Stimulated activated CD4-positive, alpha-beta T cell treated with anti-CD3 and anti-CD28 coated beads, Interleukin-15, amount 100 ng/mL, for 1 hour (primary cell): ENCODE measurements at places on chromosomes 6 and 20.

DNA sequence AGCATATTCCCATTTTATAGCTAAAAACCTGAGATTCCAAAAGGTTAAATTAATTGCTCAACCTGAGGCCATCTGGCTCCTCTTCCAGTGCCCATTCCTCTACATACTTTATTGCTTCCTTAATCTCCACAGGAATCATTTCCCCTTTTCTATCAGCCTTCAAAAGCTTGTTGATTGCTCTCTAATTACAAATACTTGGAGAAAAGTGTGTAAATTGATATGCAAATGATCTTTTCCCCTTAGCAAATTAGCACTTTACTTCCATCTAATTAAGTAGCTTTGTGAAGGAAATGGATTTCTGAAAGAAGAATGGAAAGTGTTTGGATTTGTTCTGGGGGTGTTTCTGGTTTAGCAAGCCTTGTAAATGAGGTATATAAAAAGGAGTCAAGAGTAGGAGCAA, 323.3 kb downstream of the GRIK2 start:
- no peak for DNase-seq

- DNase-seq: no peak
Measured at GRCh38 chr6:34301408-34301807, 52.6 kb upstream of the SMIM29 start.

DNA sequence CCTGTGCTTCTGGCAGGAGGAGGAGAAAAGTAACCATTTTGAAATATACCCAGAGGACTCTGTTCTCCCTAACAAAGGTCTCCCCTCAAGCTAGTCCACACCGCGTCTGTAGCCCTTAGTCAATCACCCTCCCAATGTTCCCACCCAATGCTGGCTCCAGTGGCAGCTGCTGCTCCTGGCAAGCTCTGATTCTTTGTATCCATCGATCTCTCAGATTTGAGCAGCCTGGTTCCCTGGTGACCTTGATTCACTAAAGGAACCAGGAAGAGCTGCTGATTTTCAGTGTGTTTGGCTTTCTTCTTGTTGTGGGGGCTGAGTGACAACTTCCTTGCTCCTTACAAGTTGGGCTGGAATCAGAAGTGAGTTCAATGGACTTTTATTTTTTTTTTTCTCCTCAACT, 68.5 kb downstream of the FOXC1 start:
- DNase-seq: no peak

DNA sequence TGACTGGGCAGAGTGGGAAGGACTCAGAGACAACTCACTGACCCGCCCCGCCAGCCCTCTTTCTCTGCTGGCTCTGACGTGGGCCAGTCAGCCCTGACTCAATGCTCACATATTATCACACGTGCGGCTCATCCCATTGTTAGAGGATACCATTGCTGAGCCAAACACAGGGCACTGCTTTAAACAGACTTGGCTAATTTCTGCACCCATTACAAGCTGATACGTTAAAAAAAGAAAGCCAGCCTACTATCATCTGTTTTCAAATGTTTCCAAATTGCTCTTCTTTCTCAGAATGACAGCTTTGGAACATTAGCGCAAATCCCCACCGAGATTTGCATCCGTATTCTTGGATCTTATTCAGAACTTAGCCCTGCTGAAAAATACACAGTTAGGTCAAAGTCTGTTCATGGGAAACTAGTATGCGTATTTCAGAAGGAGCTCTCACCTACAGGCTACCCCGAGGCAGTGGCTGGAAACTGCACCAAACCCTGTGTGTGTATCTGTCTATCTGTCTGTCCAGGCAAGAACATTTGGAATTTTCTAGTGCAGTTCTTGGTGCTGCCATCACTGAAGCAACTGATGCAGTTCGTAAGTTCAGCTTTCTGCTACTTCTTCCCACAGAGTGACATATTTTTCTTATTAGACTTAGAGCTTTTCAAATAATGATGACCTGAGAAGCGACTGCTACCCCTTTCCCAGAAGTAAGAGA, 32.8 kb downstream of the RAMACL start:
- no peak for DNase-seq

DNA sequence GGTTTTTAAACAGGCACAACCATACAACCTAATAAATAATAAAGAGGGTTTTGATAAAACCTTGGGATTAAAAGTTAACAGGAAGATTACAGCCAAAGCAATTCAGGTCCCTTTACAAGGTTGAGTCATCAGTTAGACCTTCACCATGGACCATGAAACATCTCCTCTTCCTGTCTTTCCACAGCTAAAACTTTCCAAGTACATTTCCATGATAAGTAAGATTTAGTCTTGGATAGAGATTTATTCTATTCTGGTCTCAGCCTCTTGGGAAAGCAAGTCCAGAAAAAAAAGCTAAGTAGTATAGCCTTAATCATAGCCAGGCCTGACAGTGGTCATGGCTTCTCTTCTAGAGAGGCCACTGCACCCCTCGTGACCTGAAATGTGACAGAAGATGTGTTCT, 2.9 kb upstream of the PRSS35 start:
- no peak for DNase-seq

GRCh38 chr20:25042531-25043498, 15.1 kb downstream of the ACSS1 start:
- DNase-seq: no peak

DNA sequence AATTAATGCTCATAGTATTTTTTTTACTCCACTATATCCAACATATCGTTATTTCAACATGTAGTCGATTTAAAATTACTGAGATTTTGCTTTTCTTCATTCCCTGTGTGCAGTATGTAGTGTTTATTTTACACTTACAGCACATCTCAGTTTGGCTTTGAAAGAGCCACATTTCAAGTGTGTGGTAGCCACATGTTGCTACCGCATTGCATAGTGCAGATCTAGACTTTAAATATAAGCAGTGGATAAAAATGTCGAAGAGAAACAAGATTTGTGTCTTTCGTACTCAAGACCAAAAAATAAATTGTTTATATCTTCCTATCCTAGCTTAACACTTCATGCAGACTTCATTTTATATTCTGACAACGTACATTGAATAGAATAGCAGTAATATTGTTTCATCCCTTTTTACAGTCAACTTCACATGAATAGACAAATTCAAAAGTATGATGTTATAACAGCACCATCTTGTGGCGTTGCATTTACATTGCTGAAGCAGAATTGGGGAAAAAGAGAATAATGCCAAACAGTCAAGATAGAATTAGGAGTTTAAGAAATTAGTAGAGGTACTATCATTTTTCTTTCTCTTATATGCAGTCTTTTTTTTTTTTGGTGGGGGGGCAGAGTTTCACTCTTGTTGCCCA, 29.9 kb downstream of the FBXO5 start:
- no peak for DNase-seq

DNA sequence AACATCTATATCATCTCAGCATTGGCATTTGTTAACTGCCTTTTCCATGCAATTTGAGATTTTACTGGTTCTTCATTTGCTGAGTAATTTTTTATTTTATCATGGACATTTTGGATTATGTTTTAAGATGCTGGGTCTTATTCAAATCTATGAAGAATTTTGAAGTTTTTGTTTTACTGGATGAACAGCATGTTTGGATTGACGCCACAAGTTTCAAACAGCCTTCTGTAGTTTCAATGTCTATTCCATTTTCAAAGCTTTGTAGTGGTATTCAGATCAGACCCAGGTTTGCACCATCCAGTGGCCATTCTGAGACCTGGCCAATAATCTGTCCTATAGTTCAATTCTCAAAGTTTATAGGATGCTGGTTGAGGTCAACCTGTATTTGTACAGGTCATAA, 148.4 kb upstream of the STMND1 start:
- DNase-seq: no peak
